SHP77 (cell line): ENCODE measurements at places on chromosomes 16 and 17.
A peak's percentile ranks its signal among the peaks of the same experiment; 100 is the strongest.

DNA sequence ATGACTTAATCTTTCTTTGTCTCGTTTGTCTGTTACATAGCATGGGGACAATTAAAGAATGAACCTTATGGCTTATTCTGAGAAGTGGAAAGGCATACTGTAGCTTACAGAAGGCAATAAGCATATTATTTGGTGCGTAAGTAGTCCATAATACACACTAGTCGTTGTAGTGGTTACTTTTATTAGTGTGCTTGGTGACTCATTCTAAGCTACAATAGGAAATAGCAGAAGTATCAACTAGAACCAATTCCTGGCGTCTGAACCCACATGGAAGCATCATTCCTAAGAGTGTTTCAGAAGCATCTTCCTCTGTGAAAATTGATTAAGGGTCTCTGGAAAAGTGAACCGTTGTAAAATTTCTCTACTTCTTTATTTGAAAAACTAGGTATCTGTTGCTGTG is 777.8 kb upstream of the EEF2KMT start:
- no peak for DNase-seq

DNA sequence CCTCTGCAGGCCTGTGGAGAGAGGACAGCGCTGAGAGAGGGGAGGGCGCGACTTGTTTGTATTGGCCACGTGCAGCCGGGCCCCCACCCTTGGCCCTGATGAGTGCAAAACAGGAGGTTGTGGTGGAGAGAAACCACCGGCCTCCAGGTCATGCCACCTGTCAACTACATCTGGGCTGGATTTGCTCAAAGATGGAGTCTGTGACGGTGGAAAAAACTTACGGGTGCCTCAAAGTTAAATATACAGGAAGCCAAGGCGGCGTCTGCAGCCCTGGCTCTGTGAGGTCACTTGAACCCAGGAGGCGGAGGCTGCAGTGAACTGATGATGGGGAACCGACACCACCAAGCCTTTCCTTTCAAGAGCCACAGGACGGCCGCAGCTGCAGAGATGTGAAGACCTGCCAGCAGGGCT is 15.7 kb downstream of the C16orf74 start:
- DNase-seq: no peak

DNA sequence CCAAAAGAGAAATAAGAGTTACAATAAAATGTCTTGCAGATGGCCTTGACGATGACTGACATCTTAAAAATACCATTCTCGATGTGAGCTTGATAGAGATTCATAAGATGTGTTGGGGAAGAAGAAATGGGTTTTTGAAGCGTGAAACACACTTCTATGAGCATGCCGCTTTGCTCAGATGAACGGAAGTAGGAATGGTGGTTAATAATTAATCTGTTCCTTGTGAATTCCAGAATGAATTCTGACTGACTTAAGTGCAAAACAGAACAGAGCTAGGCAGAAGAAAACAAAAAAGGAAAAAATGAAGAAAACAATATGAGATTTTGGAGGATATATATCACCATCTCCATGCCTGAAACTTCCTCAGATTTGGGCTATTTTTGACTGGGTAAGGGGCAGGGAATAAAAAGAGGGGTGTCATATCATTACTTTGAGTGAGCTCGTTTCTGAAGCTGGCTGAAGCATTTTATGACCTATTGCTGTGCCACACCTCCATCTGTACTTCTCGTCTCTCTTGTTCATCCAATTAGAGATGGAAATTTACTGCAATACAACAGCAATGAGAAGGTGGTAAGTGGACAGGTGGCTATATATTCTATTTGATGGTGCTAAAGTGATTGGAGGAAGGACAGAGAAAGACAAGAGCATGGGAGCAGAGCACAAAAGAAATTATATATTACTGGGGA is 1152.0 kb upstream of the CDH8 start:
- no peak for DNase-seq

DNA sequence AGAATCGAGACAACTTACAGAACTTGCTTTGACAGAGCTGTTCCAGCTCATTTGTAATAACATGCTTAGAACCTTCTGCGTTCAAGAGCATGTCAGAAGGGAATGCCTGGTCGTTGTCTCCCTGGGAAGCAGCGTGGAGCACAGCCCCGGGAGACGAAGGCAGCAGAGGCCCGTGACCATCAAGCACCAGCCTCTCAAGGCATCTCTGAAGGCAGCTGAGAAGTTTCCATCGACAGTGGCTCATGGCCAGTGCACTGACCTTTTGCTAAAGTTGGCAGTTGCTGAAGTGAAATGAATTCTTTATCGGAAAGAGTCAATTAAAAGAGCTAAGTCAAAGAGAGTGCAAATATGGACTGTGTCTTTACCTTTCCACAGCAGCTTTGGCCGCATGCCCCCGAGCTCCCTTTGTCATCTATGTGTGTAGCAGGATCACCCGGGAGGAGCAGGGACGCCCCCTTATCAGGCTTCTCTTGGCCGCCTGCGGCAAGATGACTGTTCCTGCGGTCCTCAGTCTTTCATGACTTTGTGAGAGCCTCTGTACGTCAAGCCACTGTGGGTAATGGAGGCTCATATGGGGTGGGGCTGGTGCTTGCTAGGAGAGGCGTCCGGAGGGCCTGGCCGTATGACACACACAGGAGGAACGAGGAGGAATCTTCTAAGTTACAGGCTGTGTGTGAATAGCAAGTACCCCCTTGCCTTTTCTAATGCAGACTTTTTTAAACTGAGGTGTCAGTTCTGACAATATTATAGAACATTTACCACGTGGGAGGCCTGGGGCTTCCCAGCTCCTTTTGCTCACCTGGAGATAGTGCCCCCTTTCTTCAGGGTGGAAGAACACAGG is 54.2 kb downstream of the LDHD start:
- DNase-seq: no peak

GRCh38 chr17:44387804-44388203 is 1.6 kb downstream of the ITGA2B start:
- DNase-seq: no peak

- DNase-seq: no peak
Observed at GRCh38 chr16:16025214-16025968, 76.0 kb downstream of the ABCC1 start.

DNA sequence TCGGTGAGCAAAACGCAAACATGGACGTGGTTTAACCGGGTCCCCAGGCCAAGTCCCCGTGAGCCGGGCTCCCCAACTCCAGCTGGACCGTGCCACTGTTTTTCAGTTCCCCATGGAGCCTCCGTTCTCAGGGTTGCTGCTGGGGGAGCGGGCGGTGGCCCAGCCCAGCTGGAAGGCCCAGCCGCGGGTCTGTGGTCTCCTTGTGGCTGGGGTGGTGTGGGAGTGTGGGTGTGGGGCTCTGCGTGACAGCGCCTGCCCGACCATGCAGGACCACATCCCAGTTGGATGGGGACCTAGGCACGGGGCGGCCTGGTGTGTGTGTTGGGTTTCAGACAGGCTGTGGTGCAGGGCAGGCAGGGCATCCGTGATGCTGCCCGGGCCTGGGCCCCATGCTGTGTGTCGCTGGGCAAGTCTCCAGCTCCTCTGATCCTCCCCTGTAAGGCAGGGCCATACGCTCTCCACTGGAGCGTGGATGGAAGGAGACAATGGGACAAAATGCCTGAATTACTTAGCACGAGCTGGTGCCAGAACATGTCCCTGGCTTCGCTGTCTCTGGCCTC is 40.3 kb downstream of the COX4I1 start:
- no peak for DNase-seq

- DNase-seq: no peak
Observed at GRCh38 chr17:6444571-6445335, 498 bp downstream of the PIMREG start.

- DNase-seq: no peak
Observed at GRCh38 chr16:5451641-5452040, 354.0 kb upstream of the EEF2KMT start.

- no peak for DNase-seq
Observed at GRCh38 chr17:6078458-6078871, 8.3 kb downstream of the WSCD1 start.

GRCh38 chr17:79164913-79165695 is 90.5 kb downstream of the ENGASE start:
- no peak for DNase-seq

DNA sequence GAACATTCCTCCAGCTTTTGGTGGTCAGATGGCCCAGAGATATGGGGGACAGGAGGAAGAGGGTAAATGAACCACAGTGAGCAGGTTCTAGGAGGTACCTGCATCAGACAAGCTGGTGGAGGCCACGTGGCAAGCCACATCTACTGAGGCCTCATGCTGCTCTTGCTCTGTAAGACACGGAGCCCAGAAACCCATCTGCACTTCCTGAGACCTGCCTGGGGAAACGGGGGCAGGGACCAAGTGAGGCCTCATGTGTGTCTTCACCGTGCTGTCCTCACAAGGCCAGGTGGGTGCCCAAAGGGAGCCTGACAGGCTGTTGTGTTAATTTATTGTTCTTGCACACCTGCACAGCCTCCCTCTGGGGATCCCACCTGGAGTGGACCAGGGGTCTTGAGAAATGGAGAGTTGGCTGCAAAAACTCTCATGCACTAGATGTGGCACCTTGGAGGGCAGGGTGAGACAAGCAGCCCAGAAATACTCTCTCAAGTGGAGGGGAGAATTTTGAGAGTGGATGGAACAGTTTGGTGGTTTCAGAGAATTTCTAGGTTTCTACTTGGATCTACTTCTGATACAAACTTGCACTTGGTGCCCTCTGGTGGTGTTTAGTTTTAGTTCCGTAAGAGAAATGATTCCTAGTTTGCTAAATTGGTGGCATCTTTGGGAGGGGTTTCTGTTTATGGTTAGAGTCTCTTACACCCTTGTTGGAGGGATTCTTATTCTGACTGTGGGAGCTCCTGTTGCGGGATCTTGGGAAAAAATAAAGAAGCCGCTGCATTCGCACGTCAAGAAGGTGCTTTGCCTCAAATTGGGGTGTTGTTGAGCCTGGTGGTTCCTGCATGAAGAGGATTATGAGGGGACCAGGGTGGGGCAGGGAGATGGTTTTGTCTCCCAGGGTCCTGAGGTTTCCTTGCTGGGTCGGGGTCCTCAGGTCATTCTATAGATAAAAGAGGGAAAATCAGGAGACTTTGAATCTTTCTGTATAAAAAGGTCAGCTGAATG is 47.5 kb downstream of the SLC6A2 start:
- DNase-seq: peak; percentile 31

- DNase-seq: no peak
Observed at GRCh38 chr16:75225678-75226515, 7.1 kb downstream of the CTRB1 start.

DNA sequence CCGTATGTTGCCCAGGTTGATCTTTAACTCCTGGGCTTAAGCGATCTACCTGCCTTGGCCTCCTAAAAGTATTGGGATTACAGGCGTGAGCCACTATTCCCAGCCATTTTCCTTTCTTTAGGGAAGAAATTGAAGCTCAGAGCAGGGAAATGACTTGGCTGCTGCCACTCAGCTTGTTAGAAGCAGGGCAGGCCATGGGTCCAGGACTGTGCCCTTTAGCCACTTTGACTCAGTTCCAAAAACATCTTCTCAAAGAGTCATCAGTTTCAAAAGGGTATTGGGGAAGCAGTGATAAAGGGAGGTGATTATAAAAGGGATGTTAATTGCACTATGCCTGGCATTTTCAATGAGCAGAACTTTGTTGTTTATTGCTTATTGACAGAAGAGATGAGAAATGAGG is 402.8 kb downstream of the SNX29 start:
- DNase-seq: no peak

DNA sequence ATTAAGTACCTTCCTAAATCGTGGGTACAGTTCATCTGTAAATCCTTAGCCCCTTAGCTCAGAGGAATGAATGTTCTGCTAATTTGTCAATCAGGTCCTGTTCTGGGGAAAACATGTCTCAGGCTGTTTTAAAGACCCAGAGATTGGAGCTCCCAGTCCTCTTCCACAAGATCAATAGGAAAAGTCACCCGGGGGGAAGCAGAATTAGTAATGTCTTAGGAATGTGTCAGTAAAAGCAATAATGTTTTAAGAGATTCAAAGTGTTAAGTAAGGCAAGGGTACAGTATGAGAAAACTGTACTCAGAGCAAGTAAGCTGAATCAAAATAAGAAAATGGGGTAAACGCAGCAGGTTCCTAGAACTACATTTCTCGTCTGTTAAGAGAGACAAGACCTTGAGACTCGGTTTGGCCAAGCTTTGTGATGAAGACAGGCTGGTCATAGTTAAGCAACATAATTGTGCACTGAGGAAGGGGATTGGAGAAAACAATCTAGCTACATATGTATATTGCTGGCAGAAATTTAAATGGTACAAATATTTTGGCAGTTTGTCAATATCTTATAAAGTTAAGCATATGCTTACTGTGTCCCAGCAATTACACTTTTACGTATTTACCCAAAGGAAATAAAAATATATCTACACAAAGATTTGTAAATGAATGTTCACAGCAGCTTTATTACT is 192.9 kb upstream of the C17orf78 start:
- DNase-seq: no peak

- DNase-seq: no peak
Observed at GRCh38 chr17:28983286-28984230, 22.3 kb downstream of the SEZ6 start.

GRCh38 chr17:81961087-81961511 is at the start of gene NOTUM:
Gene NOTUM, minus strand, starts transcription at chr17:81961187. Its CDS starts 278 bp downstream, at chr17:81960909.
- DNase-seq: peak; percentile 26

GRCh38 chr16:54052271-54052670 is 234.3 kb downstream of the IRX3 start:
- DNase-seq: no peak

GRCh38 chr16:87897521-87898505 is 28.5 kb upstream of the SLC7A5 start:
- no peak for DNase-seq

DNA sequence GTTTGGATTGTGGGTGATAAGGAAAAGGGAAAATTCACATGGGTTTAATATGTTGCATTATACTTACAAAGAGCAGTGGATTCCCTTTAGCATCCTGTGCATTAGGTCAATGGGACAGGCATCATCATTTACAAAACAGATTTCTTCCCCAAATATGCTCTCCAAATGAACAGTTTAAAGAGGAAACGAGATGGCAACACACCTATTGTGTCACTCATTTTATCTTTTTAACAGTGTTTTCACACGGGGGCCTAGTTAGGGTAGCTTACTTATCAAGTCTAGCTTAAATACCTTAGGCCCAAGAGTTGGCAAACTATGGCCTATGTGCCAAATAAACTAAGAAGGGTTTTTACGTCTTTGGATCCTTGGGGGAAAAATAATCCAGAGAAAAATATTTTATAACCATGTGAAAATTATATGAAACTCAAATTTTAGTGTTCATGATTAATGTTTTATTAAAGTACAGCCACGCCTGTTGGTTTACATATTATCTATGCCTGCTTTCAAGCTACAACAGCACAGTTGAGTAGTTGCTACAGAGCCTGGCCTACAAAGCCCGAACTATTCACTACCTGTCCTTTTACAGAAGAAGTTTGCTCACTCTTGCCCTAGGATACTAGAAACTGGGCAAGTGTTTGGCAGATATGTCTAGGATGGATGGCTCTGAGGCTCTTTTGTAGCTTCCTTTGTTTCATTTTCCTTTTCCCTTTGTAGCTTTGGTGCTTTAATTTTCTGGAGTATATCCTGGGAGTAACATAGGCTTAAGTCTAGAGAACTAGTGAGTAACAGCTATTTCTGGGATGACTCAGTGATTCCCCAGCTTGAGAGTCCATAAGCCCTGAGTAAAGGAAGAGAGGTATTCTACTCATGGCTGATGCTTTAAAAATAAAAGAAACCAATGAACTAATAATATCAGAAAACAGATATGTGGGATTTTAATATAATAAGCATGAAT is 12.4 kb downstream of the NUP93 start:
- DNase-seq: no peak

- DNase-seq: no peak
Observed at GRCh38 chr16:12337871-12338655, 361.5 kb downstream of the SNX29 start.

- no peak for DNase-seq
Observed at GRCh38 chr17:27206447-27206846, 87.5 kb upstream of the WSB1 start.
